ENCODE measurements at places on chromosomes 13 and 19. TPM values are rescaled to one million over a fixed set of nuclear protein-coding genes. Genes with fewer than 3 reads are reported as not detected.
A peak's percentile ranks its signal among the peaks of the same experiment; 100 is the strongest.

- no peak overlapping the region for H3K4me3 ChIP-seq
- no peaks in the 10 kb centered on the region for H3K36me3 ChIP-seq
- peaks cover 7% of the 10 kb centered on the region for H3K4me1 ChIP-seq
These were observed 39.8 kb upstream of the MCF2L start for GRCh38 chr13:112928972-112929782.

GRCh38 chr13:113143466-113144254, 14.8 kb upstream of the PROZ start:
- no peak overlapping the region for H3K4me3 ChIP-seq
- no peak for DNase-seq
- H3K36me3 ChIP-seq = no peaks in the 10 kb centered on the region
- H3K27ac ChIP-seq = no peak overlapping the region
- no peaks in the 10 kb centered on the region for H3K4me1 ChIP-seq

DNA sequence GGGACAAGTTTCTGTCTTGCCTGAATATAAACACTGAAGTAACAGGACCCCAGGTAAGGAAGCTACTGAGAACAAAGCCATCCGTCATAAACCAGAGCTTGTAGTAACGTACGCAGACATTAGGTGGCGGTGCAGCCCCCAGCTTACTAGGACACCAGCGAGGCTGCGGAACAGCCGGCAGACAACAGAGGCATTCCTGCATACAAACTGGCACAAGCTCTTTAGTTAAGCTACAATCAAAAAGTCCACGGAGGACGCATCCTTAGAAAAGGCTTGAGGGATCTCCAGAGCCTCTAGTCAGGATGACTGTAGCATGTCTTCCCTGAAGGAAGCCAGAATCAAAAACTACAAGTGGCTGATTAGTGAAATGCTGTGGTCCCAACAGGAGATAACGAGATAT, 26.2 kb downstream of the ZNF160 start:
- H3K27ac ChIP-seq = no peak overlapping the region
- peak; percentile 4 for DNase-seq
- H3K36me3 ChIP-seq = peaks cover 33% of the 10 kb centered on the region
- H3K4me1 ChIP-seq = no peaks in the 10 kb centered on the region
- no peaks in the 10 kb centered on the region for H3K27me3 ChIP-seq

DNA sequence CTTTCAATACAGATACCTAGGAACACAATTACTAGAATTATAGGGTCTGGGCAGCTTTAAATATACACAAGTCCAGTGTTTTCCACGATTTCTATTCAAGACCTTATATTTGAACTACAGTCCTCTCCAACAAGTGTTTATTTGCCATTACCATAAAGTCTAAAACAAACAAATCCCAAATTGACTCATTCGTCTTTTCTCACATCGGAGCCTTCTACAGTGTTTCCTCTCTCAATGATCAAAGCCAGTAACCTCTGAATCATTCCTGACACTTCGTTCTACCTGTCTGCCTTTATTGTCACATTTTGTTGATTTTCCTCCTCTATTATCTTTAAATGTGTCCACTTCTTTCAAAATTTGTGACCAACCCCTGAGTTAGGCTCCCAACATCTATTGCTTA, 1356.5 kb upstream of the SLC10A2 start:
- H3K27ac ChIP-seq = no peak overlapping the region
- no peak overlapping the region for H3K4me3 ChIP-seq
- no peak for DNase-seq
- no peaks in the 10 kb centered on the region for H3K27me3 ChIP-seq

DNA sequence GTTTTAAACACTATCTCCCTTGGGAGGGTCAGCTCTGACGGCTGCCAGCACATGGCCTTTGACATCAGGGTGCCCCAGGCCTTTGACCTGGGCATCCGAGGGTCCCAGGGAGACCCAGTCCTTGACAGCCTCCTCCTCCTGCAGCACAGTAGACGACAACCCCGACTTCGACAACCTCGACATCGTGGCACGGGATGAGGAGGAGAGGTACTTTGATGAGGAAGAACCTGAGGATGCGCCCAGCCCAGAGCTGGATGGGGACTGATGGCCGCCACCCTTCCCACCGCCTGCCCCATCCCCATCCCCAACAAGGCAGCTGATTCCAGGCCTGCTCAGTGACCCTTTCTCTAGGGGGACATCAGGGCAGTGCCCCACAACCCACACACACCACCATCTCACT, 12.5 kb downstream of the CCDC97 start:
- no peaks in the 10 kb centered on the region for H3K27me3 ChIP-seq
- H3K4me1 ChIP-seq = peaks cover 63% of the 10 kb centered on the region
- peak overlapping the region; percentile 96 for H3K27ac ChIP-seq
- H3K4me3 ChIP-seq = no peak overlapping the region

DNA sequence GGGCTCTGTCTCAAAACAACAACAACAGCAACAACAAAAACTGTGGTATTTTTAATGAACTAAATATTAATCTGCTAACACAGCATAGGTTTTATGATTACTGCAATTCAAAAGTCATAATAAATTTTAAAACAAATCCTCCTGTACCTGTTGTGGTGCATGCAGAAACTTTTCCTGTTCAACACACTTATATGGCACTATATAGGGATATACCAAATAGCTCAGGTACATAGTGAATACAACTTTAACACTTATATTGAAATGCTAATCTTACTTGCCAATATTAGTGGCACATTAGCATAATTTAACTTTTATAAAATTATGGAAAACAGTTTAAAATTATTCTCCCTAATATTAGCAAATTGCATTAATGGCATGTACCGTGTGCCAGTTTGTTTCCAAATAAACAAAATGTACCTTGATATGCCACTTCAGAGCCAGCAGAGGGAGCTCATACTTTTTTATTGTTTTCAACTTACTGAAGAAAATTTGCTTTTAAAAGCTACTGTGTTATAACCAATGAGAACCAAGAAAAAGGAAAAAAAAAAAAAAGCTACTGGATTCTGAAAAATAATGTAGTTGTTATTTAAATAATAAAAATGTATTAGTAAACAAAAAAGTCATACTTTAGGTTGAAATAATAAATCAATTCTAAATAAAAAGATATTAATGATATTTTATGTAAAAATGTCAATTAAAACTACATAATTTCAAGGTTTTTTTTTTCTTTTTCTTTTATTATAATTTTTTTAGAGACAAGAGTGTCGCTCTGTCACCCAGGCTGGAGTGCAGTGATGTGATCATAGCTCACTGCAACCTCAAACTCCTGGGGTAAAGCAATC, 18.0 kb upstream of the RBM26 start:
- peak; percentile 31 for DNase-seq
- H3K36me3 ChIP-seq = no peaks in the 10 kb centered on the region
- no peak overlapping the region for H3K4me3 ChIP-seq

DNA sequence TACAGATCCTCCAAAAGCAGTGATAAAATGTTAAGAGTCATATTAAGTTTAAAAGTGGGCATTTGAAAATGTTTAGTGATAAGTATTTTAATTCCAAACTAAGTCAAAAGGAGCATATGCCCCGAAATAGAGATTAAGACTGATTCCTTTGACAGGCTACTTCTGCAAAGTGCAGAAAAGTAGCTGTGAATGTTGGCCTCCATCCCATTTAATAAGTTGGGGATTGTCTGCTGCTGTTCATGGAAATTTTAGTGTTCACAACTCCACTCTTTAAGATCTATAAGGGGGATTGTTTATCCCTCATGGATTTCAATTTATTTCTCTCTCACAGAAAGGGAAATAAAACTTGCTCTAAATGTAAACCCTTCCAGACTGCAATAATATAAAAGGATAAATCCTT, 278.3 kb downstream of the KCTD12 start:
- no peaks in the 10 kb centered on the region for H3K27me3 ChIP-seq
- DNase-seq = no peak
- no peaks in the 10 kb centered on the region for H3K4me1 ChIP-seq
- no peak overlapping the region for H3K27ac ChIP-seq
- H3K4me3 ChIP-seq = no peak overlapping the region

DNA sequence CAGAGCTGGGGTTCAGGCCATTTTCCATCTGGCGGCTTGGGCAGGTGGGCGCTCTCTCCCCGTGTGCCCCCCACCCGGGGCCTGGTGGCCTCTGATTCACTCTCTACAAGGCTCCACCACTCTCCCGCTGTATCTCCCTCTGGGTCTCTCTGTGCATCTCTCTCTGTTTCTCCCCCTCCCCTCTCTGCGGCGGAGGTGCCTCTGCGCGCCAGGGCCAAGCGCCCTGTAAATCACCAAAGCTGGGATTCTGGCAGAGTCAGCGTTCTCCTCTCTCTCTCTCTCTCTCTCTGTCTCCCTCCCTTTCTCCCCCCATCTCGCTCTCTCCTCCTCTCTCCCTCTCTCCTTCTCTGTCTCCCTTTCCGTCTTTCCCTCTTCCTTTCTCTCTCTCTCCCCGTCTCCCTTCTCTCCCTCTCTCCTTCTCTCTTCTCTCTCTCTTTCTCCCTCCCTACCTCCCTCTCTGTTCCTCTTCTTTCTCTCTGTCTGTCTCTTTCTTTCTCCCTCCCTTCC, 3.9 kb downstream of the NFIC start:
- no peak for DNase-seq
- H3K27me3 ChIP-seq = no peaks in the 10 kb centered on the region
- no peak overlapping the region for H3K4me3 ChIP-seq
- H3K27ac ChIP-seq = no peak overlapping the region
- H3K36me3 ChIP-seq = no peaks in the 10 kb centered on the region
- H3K4me1 ChIP-seq = peaks cover 42% of the 10 kb centered on the region

- peaks cover 62% of the 10 kb centered on the region for H3K27me3 ChIP-seq
- H3K27ac ChIP-seq = no peak within 1 kb of the TSS
- H3K4me3 ChIP-seq = no peak within 1 kb of the TSS
- H3K36me3 ChIP-seq = no peaks in the 10 kb centered on the region
- DNase-seq = no peak
These were observed at the start of gene UNC13A for GRCh38 chr19:17687857-17688784. Gene UNC13A (minus strand): TSS chr19:17688354. CDS start chr19:17688199, 155 bp downstream.

The OR7D2 gene
- not detected for polyA plus RNA-seq

The CYP2F1 gene
- polyA plus RNA-seq = not detected

The CGB8 gene
- polyA plus RNA-seq = not detected

The KCNJ14 gene
- 0.31 TPM for polyA plus RNA-seq

All from CD14-positive monocyte (primary cell).